NCI-H1105 (cell line): ENCODE measurements at places on chromosomes 1 and 21.

- no peak for DNase-seq
Observed at GRCh38 chr1:210796421-210796820, 337.5 kb downstream of the KCNH1 start.

- DNase-seq = no peak
Observed at GRCh38 chr1:244954359-244954758, 90.0 kb upstream of the HNRNPU start.

DNA sequence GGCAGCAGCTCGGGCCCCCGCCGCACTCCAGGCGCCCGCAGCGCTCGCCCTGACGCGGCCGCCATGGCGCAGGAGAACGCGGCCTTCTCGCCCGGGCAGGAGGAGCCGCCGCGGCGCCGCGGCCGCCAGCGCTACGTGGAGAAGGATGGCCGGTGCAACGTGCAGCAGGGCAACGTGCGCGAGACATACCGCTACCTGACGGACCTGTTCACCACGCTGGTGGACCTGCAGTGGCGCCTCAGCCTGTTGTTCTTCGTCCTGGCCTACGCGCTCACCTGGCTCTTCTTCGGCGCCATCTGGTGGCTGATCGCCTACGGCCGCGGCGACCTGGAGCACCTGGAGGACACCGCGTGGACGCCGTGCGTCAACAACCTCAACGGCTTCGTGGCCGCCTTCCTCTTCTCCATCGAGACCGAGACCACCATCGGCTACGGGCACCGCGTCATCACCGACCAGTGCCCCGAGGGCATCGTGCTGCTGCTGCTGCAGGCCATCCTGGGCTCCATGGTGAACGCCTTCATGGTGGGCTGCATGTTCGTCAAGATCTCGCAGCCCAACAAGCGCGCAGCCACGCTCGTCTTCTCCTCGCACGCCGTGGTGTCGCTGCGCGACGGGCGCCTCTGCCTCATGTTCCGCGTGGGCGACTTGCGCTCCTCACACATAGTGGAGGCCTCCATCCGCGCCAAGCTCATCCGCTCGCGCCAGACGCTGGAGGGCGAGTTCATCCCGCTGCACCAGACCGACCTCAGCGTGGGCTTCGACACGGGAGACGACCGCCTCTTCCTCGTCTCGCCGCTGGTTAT lies 2.8 kb downstream of the KCNJ9 start:
- DNase-seq = peak; percentile 77

DNA sequence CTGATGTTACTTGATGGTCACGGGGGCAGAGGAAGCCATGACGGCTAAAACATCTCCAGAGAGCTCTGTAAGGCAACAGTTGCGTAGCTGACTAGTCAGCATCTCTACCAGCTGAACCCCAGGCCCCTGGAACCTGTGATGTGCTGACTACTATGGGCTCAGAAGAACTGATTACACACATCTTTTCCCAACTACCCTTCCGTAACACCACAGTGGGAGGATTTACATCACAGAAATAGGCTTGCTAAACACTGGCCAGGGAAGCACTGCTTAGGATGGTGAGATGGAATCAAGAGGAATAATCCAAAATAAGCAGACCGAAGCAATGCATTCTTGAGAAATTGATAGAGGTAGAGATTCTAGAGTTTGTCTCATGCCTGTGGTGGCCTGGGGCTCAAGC lies 122.5 kb downstream of the SMYD2 start:
- no peak for DNase-seq

GRCh38 chr1:192442736-192443135 lies 125.9 kb downstream of the RGS21 start:
- no peak for DNase-seq

GRCh38 chr1:230064283-230064682 lies 2.8 kb upstream of the GALNT2 start:
- DNase-seq = no peak

DNA sequence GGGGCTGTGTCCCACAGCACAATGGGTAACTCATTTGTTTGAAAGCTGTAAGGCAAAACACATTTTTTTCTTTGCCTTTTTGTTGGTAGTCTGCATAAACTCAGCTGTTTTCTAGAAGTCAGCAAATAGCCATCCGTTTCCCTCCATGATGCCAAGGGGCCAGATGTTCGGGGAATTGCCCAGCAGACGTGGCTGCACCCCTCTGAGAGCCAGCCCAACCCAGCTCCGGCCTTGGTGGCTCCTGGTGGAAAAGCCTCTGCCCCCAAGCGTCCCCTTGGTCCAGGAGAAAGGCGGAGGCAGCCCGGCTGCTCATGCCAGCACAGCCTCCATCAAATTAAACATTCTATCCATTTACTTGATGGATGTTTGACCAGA lies 58.4 kb upstream of the ADARB1 start:
- no peak for DNase-seq

- no peak for DNase-seq
Observed at GRCh38 chr1:241838897-241839296, 9.1 kb upstream of the EXO1 start.

GRCh38 chr1:14822996-14823395 lies 224.5 kb downstream of the KAZN start:
- DNase-seq = no peak

- DNase-seq = no peak
Observed at GRCh38 chr1:65832296-65832695, 39.6 kb downstream of the PDE4B start.

DNA sequence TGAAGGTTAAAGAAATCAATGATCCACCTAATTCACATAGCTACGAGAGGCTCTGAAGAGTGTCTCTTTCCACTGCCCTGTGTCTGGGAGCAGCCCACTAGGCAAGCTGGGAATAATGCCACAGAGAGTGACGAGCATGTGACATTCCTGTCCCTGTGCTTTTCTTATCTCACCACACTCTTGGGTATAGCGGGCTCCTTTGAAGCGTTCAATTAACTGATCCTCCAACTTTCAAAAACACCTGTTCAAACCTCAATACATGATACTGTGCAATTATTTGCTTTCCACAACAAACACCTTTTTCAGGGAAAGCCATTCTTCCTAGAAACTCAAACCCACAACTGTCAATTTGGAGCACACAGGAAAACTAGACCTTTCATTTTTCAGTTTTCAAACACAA lies 43.4 kb downstream of the PLPP3 start:
- DNase-seq = peak; percentile 26

GRCh38 chr1:201792534-201793305 lies 36.2 kb upstream of the IPO9 start:
- peak; percentile 63 for DNase-seq

DNA sequence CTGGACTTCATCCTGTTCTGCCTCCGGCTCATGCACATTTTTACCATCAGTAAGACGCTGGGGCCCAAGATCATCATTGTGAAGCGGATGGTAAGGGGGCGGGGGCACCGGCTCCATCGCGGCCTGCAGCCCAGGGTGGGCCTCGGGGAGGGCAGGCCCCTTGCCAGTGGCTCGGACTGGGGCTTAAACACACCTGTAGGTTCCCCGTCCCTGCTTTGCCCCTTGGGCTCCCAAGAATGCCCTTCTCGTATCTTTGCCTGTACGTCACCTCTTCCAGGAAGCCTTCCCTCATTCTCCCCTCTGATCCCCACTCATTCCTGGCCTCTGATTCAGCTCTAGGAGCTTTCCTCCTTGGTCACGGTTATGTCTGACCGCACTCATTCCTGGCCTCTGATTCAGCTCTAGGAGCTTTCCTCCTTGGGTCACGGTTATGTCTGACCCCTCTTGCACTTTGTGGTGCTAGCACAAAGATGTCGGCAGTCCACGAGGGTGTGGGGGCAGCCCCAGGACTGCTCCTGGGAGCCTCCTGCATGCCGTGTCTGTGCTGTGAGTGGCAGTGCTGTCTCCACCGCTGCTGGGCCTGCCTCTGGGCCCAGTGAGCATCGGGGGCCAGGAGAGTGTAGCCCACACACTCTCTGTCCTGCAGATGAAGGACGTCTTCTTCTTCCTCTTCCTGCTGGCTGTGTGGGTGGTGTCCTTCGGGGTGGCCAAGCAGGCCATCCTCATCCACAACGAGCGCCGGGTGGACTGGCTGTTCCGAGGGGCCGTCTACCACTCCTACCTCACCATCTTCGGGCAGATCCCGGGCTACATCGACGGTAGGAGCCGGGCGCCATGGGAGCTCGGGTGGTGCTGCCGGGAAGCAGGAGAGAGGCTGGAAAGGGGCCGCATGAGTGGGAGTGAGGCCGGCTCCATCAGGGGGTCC lies 49.1 kb upstream of the LRRC3 start:
- no peak for DNase-seq

DNA sequence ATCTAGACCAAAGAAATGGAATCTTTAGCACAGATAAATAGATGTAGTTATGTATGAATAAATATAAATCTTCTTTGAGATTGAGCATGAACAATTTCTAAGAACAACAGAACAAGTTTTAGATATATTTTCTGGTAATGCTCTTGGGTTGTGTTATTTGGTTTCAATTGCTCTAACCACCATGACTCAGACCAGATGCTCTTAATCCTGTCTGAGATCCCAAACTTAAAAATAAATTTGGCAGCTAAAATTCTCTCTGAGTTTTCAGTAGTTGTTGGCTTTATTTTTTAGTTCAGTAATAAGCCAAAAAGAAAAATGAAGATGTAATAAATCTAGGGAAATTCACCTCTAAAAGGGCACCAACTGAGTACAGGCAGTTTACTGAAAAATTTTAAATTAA lies 1693.4 kb downstream of the NCAM2 start:
- no peak for DNase-seq

GRCh38 chr1:197327776-197328364 lies 59.8 kb downstream of the CRB1 start:
- DNase-seq = no peak

GRCh38 chr1:203511513-203511912 lies 17.6 kb downstream of the OPTC start:
- no peak for DNase-seq

DNA sequence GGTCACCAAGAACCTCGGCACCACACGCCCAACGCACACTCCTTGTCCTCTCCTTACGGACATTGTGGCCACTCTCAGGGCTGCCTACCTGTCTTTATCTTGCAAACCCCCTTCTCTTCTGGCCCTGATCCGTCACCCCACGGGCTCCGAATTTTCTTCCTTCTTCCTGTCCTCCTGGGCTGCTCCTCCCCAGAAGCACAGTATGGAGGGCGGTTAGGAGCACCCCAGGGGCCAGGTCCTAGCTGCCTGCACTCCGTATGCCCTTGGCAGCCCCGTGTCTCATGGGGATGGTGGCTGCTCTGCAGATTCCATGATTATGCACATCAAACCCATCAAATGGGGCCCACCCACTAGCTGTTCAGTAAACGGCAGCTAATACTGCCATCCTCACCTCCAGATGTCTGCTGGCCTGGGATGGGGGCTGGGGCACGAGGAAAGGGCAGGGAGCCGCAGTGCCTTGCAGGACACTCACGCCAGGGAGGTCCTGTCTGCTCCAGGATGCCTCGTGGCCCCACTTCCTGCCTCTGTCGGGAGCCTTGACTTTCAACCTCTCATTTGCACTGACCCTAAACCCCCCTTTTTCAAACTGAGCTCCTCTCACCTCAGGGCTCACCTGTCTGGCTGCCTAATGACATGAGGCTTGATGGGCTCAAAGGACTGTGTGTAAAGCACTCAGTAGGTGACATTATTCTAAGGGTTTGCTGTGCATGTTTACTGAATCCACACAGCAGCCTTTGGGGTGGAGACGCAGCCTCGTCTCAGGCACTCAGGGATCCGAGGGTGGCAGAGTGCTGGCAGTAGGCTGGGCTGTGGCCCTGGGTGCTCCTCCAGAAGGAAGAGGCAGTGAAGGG lies 4.4 kb downstream of the TTC34 start:
- no peak for DNase-seq

- no peak for DNase-seq
Observed at GRCh38 chr21:39542736-39543135, 70.0 kb upstream of the B3GALT5 start.

GRCh38 chr1:236480758-236481436 lies 42.9 kb upstream of the LGALS8 start:
- no peak for DNase-seq

GRCh38 chr1:21882721-21883415 lies 54.2 kb downstream of the HSPG2 start:
- DNase-seq = no peak

- DNase-seq = no peak
Observed at GRCh38 chr1:212254853-212255363, 30.3 kb upstream of the PPP2R5A start.

GRCh38 chr1:226643611-226644540 lies 95.2 kb downstream of the ITPKB start:
- no peak for DNase-seq

DNA sequence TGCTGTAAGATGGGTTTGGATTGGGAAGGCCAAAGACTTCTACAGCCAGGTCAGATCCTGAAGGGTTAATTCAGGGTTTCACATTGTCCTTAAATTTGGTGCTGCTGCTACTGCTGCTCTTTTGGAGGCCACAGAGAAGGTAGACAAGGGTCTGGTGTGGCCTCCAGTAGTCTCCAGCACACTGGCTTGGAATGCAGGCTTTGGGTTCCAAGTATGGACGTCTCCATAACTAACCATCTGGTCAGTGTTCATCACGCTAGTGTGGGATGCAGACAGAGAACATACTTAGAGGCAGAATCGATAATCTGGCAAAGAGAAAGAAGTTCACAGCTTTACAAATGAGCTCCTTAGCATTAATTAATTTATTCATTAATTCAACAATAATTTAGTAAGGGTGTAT lies 154.1 kb downstream of the ZBTB18 start:
- no peak for DNase-seq

DNA sequence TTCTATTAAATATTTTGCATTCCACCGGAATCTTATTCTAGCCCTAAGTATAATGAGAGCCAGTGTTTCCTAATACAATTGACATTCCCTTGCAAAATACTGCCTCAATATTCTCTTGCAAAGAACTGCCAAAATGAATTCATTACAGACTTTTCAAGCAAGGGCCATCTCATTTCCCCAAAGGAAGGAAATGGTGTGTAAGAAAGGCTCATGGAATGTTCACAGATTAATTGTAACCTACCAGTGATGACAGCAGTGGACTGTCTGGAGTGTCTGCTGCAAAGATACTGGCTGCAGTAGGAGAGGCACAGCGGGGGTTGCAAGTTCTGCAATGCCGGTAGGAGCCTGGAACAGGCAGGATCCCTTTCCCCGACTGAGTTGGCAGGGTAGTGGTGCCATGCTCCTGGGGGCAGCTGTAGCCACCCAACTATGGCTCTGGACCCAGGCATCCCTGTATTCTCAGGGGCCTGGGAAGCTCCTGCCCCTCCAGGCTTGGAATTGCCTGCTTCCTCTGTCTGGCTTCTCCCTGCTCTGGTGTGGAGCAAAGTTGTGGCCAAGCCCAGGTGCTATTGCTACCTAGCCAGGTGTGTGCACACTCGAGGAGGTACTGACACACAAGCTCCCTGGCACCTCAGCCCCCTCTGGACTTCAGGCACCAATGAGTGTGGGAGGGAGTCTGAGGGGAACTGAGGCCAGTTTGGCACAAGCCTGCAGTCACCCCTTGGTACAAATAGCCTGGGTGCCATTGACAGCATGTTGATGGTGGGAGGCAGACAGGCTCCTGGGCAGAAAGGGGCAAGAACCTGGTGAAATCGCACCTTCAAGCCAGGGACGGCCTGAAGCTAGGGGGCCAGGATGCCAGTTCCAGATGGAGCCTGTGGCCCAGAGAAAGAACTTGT lies 1371.0 kb downstream of the KCNT2 start:
- DNase-seq = no peak
